ENCODE measurements at places on chromosomes 7 and 10.
A peak's percentile ranks its signal among the peaks of the same experiment; 100 is the strongest.

DNA sequence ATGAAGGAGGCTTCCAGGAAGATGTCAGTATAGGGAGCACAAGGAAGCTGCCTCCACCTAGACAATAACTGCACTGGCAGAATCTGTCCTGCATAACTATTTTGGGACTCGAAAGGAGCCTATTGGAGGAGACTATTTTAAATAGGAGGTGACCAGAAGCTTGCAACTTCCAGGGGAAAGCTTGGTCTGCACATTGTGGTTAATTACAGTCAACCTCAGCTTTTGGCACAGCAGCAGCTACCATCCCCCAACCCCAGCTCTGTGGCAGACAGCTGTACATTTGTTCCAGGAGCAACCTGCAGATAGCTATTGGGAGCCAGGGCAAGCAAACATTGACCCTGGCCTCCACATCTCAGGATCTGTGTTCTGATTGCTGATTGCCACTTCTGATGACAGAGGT, 46.3 kb upstream of the NANOS1 start:
- no peak for DNase-seq

DNA sequence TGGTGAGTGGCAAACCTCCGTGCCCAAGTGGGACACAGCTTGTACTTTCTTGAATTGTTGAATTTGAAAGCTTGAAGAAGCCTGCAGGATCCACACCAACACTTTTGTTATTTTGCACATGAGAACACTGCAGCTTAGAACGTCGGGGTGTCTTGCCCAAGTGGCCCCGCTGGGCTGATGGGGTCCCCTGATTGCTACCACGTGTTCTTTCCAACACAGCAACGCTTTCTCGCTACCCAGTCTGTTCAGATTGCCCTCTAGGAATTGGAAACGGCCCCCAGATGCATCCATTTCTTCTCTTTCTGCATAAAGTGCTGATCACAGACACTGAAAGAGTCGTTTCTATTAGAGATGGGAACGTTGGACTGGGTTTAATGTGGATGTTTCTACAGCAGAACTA, 268.5 kb downstream of the ADARB2 start:
- DNase-seq: no peak

DNA sequence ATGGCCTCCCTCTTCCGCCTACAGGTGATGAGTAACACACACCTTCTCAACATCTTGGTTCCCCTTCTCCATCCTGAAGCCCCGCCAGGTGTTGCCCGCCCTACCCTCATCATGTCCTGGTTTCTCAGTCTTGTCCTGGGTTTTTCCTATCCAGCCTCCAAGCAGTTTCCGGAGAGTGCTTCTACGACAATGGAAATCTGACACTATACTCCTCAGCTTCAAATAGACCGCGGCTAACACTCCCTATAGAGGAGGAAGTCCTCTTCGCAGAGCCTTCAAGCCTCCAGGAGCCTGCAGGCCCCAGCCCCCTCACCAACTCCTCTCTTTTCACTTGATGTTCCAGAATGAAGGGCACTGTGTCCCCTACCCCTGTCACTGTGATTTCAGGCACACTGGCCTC, 147.4 kb downstream of the PRPF18 start:
- no peak for DNase-seq

- no peak for DNase-seq
Measured at GRCh38 chr7:157909370-157909769, 572.6 kb downstream of the DNAJB6 start.

DNA sequence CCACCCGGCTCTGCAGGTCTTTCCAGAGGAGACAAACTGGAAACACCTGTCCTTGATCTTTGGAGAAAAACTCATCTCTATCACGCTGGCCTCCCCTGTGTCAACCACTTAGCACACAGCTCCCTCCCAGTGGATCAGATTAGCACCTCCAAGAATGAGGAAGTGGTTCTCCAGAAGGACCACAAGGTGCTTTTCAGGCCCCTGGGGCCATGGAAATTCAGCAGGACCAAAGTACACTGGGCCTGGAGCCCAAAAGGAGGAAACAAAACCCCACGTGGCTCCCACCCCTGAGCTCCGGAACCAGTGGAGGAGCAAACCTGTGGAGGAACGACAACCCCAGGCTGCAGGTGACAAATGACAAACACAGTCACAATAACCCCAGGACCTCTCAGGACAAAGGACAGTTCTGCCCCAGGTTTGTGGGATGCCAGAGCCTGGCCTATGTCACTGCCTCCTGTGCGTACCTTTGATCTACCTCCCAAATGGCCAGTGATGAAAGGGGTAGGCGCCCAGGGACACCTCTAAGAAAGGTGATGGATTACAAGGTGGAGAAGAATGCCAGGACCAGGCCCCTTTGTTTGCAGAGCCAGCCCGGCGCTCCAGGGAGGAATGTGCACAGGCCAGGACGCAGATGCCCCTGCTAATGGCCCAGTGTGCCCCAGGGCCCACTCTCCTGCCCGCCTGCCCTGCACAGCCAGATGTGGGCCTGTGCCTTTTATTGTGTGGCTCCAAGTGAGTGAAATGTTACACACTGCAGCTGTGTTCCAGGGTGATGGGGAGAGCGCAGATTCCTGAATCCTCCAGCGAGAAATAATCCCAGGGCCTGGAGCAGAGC, 5.7 kb downstream of the TNS3 start:
- peak; percentile 98 for DNase-seq

DNA sequence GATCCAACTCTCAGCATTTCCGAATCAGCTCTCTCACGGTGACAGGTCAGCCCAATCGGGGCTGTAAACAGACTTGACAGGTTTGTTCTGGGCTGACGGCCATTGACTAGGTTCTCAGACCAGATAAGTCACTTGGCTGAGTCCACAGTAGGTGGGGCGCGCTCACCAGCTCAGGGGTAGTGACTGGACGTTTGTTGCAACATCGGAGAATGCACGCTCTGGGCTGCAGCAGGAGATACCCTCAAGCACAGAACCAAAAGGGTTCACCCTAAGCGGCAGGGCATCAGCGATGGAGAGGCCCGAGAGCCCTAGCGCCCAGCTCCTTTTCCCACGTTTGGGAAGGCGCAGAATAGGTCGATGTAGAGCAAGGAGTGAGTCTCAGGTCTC, 1.8 kb downstream of the KLLN start:
- DNase-seq: peak; percentile 85

Measured in lung (tissue), 17 donors.